Activated CD4-positive, alpha-beta T cell treated with anti-CD3 and anti-CD28 coated beads, Interleukin-2, amount 10 ng/mL, durations not matched to agents 7 days and 5 days (primary cell): ENCODE measurements at places on chromosomes 11 and 22. TPM values are rescaled to one million over a fixed set of nuclear protein-coding genes. Genes with fewer than 3 reads are reported as not detected.

ARVCF gene
- 0.89 TPM for total RNA-seq

DNA sequence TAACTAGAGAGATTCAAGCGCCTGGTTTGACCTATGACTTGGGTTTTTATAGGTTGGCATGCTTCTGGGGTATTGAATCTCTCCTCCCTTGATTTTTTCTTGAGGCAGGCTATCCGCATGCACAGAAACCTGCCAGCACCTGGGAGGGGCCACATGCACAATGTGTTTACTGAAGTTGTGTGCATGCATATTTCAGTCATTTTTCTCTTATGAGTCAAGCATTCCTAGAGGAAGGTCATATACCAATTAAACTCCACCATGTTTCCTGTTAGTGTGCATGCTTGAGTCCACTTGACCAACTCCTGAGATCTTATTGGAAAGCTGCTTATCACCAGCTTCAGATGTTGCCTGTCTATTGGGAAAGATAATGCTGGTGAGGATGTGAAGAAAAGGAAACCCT, 1718.4 kb downstream of the LRRC4C start:
- DNase-seq: no peak

GRCh38 chr11:70326365-70326811, 55.9 kb downstream of the PPFIA1 start:
- DNase-seq: no peak

FGF19 gene
- total RNA-seq: not detected

DNA sequence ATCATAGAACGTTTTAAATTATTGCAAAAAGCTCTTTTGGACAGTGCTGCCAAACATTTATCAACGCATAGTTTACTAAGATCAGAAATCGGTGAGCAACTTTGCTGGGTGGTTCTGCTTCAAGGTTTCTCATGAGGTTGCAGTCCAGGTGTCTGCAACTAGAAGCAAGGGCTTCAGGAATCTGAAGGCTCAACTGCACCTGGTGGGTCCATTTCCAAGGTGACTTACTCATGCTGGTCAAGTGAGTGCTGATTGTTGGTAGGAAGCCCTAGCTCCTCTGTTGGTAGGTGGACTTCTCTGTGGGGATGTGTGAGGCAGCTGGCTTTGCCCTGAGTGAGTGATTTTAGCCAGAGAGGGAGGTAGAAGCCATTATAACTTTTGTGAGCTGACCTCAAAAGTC, 22.5 kb downstream of the ARHGEF12 start:
- no peak for DNase-seq

DNA sequence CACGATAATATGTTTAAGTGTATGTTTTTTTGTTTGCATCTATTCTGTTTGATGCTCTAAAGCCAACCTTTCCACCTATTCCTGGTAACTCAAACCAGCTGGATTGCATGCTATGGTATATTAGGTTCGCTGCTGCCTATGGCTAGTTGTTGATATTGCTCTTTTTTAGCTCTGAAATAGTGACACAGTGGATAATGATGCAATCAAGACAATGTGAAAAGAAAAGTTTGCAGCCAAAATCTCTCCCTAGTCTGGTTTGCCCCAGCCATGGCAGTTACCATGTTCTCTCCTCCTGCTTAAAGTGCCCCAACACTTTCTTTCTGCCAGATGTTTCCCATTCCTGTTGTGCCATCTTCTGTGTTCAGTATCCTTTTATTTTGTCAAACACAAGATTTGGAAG, 269.7 kb downstream of the DYNC2H1 start:
- DNase-seq: no peak

GRCh38 chr11:11882539-11882938, 40.8 kb downstream of the USP47 start:
- no peak for DNase-seq

GRCh38 chr22:46175631-46176030, 25.3 kb downstream of the PPARA start:
- no peak for DNase-seq

GRCh38 chr11:118522571-118523072, 4.7 kb upstream of the TTC36 start:
- no peak for DNase-seq

- peak; percentile 13 for DNase-seq
Observed at GRCh38 chr11:45662665-45663485, 2.5 kb downstream of the CHST1 start.

DNA sequence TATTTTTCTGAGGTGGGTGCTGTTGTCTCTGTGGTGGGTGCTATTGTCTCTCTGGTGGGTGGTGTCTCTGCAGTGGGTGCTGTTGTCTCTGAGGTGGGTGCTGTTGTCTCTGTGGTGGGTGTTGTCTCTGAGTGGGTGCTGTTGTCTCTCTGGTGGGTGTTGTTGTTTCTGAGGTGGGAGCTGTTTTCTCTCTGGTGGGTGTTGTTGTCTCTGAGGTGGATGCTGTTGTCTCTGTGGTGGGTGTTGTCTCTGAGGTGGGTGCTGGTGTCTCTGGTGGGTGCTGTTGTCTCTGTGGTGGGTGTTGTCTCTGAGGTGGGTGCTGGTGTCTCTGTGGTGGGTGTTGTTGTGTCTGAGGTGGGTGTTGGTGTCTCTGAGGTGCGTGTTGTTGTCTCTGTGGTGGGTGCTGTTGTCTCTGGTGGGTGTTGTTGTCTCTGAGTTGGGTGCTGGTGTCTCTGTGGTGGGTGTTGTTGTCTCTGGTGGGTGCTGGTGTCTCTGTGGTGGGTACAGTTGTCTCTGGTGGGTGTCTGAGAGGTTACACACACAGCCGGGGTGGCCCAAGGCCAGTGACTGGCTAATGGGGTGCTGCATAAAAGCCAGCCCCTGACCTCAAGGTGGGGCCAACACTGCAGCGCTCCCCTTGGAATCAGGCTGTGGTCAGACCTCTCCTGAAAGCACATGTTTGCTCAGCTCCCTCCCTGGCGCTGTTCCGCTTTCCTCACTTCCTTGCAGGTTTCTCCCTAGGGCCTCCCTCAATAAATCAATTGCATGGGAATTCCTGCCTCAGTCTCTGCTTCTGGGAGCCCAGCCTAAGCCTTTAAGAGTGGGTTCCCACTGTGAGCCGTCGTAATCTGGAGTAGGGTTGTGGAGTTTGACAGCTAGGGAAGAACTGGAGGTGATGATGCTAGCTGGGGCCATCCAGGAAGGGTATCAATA, 31.0 kb upstream of the XBP1 start:
- no peak for DNase-seq

C11orf21 gene
- 66.4 TPM for total RNA-seq

GRIA4 gene
- not detected for total RNA-seq

DNA sequence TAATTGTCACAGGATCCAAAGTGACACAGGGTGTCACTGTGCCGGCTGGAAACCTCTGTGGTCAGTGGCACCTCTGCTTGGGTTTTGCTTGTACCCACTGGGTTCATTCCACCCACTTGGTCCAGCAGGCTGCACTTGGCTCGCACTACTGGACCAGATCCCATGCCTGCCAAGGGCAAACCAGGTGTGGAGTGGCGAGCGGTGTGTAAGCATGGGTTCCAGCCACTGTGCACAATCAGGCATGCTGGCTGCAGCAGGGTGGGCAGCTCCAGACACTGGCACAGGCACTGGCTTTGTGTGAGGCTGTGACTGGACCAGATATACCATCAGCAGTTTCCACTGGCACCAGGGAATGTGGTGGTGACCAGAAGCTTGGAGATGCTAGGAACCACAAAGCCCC, 261.4 kb downstream of the KCNA4 start:
- DNase-seq: no peak

DNA sequence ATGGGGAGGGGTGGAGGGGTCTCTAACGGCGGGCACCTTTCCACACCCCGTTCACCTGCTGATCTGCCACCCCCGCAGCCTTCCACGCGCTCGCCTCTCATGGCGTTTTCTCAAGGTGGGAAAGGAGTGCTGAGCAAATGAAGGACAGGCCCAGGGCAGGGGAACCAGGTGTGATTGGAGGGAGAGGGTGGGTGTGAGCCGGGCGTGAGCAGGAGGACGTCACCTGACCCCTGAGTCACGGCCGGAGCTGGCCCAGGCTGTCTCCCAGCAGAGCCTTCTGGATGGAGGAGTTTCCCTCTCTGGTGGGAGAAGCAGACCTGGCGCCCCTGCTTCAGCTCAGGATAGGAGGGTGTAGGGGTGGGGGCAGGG, 14.0 kb upstream of the ARHGAP8 start:
- DNase-seq: no peak

SLC5A1 gene
- not detected for total RNA-seq

C11orf42 gene
- not detected for total RNA-seq

DNA sequence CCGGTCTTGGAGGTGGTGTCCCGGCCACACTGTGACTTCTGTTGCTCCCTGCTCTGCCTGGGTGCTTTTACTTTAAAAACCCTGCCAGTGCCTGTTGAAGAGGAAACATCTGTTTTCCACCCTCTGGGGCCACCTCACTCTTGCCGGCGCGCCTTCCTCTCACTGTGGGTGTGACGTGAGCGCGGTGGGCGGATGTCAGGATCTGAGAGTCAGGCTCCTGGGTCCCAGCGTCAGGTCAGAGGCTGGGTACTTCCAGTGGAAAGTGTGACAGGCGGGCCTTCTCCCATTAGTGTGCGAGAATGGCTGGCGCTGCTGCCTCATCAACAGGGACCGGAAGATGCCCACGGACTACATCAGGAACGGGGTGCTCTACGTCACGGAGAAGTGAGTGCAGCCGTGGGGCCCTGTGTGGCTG, 54.2 kb downstream of the GRAMD4 start:
- peak; percentile 92 for DNase-seq

TESMIN gene
- 7.8 TPM for total RNA-seq

CFL1 gene
- total RNA-seq: 1,543 TPM

DNA sequence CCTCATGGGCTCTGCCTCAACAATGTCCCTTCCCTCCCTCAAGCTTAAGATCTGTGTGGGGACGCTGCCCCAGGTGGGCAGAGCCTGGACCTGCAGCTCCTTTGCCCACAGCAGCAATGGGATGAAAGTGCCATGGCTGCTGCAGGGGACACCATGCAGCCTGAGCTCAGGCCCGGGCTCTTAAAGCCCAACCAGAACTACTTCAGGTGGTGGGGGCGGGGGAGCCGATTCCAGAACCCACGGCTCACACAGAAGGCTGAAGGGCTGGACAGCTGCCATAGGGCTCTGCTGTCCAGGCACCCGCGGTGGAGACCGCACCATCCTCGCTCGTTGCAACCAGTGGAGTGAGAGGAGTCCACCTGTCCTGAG, 12.5 kb downstream of the CHID1 start:
- DNase-seq: no peak

STIP1 gene
- 211 TPM for total RNA-seq

DNA sequence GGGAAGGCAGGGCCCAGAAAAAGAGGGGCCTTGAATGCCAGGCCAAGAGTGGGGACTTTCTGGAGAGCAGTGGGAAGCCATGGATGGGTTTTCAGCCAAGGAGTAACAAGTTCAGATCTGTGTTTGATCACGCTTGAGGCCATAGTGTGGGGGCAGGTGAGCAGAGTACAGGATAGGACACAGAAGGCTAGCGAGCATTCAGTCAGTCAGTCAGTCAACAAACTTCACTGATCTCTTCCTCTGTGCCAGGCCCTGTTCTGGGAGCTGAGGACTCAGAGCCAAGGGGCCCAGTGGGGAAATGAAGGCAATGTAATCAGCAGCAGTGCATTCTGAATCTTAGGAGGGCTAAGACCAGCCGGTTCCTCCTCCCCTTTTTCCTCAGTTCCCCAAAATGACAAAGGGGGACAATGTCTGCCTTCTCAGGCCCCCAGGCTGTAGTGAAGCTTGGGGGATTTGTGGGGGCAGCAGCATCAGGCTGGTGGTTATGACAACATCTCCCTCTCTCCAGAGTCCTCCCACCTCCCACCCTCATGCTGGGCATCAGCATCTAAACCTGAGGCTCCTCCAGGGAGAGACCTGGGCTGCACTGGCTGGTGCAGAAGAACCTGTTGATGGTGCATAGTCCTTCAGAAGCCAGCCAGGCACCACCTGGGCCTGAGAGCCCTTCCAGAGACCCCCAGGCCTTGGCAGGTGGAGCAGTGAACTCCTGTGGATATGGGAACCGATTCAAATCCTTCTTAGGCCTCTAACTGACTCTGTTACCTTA, 42.9 kb upstream of the TPBGL start:
- no peak for DNase-seq

CALCA gene
- not detected for total RNA-seq

DNA sequence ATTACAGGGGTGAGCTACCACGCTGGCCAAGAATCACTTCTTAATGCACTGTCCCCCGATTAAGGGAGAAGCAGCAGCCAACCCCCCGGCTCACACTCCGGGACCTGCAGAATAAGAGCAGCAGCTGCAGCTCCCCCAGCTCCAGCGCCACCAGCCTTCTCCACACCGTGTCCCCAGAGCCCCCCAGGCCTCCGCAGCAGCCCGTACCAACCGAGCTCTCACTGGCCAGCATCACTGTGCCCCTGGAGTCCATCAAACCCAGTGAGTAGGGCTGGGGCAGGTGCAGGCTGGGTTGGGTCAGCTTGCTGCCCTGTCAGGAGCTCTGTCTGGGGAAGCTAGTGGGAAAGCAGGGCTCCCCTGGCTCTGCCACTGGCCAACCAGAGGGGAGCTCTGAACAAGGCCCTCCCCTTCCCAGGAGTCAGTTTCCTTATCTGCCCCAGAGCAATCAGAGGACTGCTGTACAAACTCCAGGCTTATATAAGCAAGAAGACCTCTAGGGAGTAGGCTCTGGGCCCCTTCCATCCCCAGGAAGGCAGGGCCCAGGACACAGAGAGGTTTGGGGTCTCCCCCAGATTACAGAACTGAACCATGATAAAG, 8.5 kb upstream of the SH3BP1 start:
- no peak for DNase-seq

DNA sequence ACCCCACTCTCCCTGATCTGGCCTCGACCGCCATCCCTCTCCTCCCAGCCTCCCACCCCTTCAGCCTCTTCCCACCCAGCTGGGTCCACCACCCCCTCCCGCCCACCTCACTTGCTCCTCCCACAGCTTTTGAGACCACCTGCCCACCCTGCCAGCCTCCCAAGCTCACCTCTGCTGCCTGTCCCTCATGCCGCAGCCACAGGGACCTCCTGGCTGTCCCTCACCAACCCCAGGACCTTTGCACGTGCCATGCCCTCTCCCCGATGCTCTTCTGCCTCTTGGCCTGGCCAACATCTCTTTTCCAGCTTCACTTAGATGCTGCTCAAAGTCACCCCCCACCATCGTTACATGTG, 6.5 kb downstream of the PNPLA5 start:
- no peak for DNase-seq

GRCh38 chr11:81022057-81022456, 1581.2 kb upstream of the TENM4 start:
- DNase-seq: no peak

DNA sequence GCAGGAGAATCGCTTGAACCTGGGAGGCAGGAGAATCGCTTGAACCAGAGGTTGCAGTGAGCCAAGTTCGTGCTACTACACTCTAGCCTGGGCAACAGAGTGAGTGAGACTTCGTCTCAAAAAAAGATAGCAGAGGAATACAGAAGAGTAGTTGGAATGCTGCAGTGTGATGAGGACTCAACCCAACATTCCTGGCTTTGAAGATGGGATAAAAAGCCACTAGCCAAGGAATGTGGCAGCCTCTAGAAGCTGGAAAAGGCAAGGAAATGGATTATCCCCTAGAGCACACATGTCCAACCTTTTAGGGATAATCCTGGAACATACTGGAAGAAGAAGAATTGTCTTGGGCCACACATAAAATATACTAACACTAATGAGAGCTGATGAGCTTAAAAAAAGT, 13.9 kb downstream of the SLC25A17 start:
- no peak for DNase-seq
